ENCODE measurements at places on chromosomes 16 and 17.

GRCh38 chr17:10875430-10875851 lies 37.6 kb upstream of the PIRT start:
- DNase-seq, result no peak

DNA sequence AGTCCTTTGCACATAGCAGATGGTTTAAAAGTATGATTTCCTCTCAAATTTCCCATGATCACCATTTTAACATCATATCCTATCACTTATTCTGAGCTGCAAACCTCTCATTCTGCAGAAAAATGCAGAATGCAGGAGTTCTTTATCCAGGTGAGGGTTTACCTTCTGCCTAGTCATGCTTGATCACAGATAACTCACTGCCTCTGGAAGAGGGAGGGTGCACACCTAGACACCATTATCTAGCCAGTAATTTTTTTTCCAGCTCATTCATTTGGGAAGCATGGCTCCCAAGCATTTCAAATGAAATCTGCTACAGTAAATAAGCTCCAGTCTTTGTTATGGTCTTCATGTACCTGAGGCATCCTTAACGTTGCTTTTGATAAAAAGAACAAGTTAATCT lies 38.0 kb downstream of the RFFL start:
- no peak for DNase-seq

DNA sequence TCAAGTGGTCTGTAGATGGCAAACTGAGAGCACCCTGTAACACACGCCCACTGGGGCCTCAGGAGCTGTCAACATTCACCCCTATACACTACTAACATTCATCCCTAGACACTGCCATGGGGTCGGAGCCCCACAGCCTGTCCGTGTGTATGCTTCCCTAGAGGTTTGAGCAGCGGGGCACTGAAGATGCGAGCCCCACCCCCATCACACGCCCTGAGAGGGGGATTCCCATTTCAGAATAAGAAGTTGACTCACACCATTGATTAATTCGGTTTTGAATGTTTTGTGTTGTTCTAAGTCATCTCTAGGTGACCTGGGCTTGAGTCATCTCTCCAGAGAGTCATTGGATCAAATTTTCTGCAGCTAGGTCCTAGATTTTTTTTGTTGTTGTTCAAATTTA lies 37.3 kb upstream of the MMD start:
- DNase-seq, result no peak

GRCh38 chr16:50961952-50962351 lies 189.1 kb downstream of the SALL1 start:
- DNase-seq, result no peak

DNA sequence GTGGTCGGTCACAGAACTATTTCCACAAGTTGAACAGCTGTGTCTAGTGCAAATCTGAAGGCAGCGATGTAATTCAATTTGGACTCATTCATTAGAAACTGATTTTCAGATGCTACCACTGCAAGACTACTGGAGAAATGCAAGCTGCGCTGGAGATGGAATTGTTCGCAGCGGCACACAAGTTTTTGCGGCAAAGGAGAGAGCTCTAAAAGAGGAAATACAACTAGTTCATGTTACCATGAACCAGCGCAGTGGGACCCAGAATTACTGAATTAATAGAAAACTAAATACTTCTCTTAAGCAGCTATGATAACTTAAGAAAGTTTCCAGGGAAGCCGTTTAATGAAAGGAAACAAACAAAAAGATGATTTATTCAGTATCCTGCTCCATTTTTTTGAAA lies 1.9 kb downstream of the CREBBP start:
- no peak for DNase-seq

DNA sequence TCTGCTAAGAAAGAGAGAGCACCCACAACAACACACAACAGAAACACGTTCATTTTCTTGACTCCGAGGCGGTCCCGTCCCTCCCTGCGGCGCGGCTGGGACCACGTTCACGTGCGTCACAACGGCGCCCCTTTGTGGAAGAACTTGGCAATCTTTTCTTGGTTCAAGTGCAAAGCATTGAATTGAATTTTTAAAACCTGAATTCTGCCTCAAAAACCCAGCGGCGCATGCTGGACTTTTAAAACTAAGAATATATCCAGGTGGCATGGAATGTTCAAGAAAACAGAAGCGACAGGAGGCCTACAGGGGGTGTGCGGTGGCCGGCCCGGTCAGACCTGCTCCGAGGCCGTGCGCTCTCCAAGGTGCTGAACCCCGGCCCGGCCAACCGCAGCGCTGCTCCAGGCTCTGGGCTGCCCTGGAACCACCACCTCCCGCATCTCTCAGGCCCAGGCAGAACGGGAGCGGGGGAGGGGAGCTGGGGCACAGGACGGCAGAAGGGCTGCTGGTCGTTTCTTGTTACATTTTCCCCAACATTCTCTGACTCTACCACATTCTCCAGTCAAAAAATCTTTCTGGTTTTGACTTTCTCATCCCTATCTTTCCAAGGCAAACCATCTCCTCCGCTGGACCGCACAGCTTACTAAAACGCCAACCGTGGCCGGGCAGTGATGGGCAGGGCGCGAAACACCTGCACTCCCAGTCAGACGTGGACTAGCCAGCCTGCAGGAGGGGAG lies 3.4 kb upstream of the HEXD start:
- peak; percentile 88 for DNase-seq

DNA sequence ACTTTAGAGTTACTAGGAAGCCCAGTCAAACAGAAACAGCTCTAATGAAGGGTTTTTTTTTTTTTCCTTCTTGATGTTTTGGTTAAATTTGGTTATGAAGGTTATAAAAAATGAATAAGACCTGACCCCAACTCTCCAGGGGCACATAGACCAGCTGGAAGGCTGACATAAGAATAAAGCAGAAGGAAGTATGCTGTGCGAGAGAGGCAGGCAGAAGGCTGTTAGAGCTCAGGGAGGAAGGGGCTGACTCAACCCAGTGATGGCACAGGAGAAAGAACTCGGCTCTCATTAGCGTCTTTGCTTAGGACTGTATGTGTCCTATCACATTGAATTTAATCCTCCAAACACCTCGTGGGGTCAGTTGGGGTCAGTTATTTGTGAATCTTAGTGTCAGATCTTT lies 474.6 kb downstream of the PMP22 start:
- no peak for DNase-seq

DNA sequence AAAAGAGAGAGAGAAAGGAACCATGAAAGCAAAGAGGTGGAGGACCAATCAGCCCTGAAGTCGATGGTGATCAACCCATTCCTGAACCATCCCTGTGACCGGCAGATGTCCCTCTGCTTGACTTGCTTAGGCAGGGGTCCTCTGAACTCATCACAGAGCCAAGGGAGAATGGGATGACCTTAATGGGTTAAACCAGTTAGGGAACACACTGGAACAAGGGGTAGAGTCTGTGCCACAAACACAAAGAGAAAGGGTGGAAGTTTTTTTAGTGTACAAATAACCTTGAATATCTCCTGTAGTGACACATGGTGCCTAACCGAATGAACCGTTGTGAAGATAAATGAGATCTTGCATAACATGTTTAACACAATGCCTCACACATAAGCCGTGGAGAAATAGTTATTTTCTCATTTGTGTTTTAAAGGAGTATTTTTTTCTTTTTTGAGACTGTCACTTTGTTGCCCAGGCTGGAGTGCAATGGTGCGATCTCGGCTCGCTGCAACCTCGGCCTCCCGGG lies 11.2 kb downstream of the NAA60 start:
- no peak for DNase-seq

DNA sequence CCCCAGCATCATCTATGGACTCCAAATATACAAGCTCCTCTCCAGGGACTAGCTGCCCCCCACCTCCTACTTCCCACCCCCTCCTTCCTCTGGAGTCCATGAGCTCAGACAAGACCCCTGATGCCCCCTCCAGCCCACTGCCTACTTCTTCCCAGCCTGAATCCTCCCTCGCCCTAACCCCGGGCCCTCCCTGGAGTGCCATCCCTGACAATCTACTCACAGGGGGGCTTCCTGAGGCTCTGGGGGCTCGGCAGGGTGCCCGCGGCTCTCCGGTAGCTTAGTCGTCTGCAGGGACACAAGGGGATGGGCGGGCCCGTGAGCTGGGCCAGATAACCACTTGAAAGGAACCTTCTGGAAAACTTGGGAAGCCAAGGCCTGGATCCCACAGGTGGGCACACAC lies 15.1 kb downstream of the MPP3 start:
- no peak for DNase-seq

DNA sequence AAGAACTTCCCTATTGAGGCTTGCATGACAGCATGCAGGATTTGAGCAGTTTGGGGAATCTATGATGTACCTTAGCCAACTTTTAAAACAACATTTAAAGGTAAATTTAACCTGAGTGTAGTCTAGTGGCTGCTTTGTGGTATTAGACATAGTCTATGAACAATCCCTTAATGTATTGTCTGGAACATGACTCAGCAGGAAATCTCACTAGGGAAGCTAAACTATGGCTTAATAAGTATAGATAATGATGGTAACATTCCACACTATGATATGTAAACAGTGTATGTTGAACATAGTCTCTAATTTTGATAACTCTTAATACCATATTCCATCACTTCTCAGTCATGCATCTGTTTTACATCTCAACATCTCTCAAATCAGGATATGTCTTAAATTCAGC lies 52.1 kb upstream of the SLC12A3 start:
- no peak for DNase-seq

DNA sequence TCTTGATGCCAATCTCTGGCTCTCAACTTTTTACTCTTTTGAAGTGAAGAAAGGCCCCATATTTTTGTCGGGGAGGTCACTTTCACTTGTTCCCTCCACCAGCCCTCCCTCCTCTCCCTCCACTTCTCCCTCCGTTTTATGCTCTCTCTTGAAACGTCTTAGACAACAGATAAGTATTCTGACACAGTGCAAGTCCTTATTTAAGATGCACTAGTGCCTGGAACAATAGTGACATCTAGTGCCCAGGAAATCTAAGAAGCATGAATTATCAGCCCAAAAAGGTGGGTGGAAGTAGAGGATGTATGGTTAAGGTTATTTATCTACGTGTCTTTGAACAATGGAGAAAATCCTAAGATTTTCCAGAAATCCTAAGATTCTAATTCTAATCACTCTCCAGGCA lies 17.9 kb downstream of the PSME3IP1 start:
- no peak for DNase-seq

GRCh38 chr16:62969711-62970318 lies 933.6 kb upstream of the CDH8 start:
- no peak for DNase-seq

- no peak for DNase-seq
Measured at GRCh38 chr16:13305019-13305755, 403.8 kb downstream of the SHISA9 start.

DNA sequence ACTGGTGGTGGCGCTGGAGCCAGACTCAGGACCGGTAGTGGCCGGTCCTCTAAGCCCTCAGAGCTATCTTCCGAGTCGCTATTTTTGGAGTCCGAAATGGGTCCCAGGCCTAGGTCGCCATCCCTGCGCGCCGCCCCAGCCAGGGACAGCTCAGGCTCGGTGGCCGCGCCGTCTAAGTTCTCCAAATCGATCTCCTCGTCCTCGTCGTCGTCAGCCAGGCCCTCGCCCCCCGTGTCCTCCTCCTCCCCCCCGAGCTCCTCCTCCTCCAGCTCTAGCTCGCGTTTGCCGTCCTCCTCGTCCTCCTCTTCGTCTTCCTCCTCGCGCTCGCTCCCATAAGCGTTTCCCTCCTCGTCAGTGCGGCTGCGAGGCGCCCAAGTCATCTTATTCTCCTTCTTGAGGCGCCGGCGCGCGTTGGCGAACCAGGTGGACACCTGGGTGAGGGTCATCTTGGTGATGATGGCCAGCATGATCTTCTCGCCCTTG lies 1.6 kb downstream of the IRX3 start:
- peak; percentile 48 for DNase-seq

DNA sequence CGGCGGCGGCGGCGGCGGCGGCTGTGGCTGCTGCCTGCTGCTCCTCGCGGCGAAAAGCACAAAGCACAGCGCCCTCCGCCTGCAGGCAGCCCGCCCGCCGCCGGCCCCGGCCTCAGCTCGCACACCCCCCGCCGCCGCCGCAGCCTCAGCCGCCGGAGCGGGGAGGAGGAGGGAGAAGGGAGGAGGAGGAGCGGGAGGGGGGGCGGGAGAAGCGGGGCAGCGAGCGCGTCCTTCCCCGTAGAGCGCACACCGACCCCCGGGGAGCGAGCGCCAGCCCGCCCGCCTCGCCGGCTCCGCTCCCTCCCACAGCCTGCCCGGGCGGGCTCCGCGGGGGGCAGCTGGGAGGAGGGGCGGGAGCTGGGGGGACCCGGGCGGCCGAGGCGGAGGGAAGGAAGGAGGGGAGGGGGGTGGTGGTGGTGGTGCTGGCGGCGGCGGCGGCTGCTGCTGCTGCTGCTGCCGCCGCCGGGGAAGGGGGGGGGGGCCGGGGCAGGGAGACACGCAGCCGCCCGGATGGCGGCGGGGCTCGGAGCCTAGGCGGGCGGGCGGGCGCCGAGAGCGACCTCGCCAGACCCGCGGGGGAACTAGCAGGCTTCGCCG lies at the start of gene UBTF:
UBTF (minus strand) TSS at position 60 of the 597 bp plus-strand sequence. CDS start 1,446 bp downstream, outside the sequence.
- peak; percentile 85 for DNase-seq

DNA sequence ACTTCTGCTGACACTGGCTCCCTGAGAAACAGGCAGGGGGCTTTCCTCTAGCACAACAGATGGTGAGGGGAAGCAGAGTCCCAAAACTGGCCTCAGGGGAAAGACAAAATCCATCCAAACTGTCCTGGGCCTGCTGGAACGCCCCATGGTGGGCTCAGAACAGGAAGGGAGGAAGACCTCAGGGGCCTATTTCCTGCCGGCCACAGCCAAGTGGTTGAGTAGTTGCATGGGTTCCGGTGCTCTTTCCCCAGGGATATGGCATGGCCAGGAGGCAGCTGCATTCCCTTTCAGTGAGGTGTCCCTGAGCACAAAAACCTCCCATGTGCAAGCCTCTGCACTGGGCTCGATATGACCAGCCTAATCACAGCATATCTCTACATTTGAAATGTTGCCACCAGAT lies 303.0 kb upstream of the IRX5 start:
- DNase-seq, result no peak

- no peak for DNase-seq
Measured at GRCh38 chr17:15006421-15007128, 258.6 kb downstream of the PMP22 start.

DNA sequence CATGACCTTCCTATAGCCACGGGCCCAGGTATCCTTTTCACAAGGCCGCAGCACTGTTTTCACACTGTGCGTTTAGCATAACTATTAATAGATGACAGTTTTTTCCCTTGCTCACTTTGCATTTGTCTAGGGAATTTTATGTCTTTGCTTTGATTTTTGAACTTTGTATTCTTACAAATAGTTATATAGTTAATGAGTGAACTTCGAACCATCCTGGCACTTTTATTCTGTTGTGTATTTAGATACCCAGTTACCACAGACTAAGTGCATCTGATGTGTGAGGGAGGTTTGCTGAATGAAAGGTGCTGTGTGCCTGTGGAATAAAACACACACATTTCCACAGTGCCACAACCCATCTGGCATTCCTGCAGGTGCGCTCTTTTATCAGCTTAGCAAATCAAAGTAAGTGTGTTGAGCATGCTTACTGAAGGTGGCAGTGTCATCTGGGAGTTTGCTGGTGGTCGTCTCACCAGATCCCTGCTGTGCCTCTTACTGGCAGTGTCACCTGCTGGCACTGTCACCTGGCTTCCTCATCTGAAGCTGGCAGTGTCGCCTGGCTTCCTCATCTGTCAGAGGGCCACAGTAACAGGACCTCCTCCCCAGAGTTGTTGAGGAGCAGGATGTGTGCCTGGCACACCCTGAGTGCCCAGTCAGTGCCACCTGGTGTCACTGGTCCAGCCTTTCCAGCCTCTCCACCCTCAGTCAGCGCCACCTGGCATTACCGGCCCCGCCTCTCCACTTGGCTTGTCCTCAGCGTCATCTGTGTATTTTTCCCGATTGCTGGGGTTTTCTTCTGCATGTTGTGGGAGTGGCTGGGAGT lies 37.6 kb downstream of the USP10 start:
- DNase-seq, result peak; percentile 53

- no peak for DNase-seq
Measured at GRCh38 chr17:6374271-6374691, 60.6 kb downstream of the AIPL1 start.

- DNase-seq, result no peak
Measured at GRCh38 chr17:33019161-33019890, 27.7 kb downstream of the SPACA3 start.

Data from left ventricle myocardium superior (tissue), 1 donor.